Activated CD8-positive, alpha-beta memory T cell treated with anti-CD3 and anti-CD28 coated beads for 4 hours (primary cell): ENCODE measurements at places on chromosomes 7 and 10.

- DNase-seq: no peak
Measured at GRCh38 chr7:121261207-121261884, 67.5 kb upstream of the WNT16 start.

- no peak for DNase-seq
Measured at GRCh38 chr7:147418966-147419365, 1171.6 kb upstream of the C7orf33 start.

GRCh38 chr10:110885932-110886674 lies 14.4 kb downstream of the PDCD4 start:
- DNase-seq: no peak

GRCh38 chr7:271266-272107 lies 18.5 kb upstream of the FOXL3 start:
- no peak for DNase-seq

GRCh38 chr7:101370836-101371235 lies 8.2 kb downstream of the COL26A1 start:
- no peak for DNase-seq

GRCh38 chr10:28294169-28294532 lies 8.7 kb downstream of the MPP7 start:
- no peak for DNase-seq

DNA sequence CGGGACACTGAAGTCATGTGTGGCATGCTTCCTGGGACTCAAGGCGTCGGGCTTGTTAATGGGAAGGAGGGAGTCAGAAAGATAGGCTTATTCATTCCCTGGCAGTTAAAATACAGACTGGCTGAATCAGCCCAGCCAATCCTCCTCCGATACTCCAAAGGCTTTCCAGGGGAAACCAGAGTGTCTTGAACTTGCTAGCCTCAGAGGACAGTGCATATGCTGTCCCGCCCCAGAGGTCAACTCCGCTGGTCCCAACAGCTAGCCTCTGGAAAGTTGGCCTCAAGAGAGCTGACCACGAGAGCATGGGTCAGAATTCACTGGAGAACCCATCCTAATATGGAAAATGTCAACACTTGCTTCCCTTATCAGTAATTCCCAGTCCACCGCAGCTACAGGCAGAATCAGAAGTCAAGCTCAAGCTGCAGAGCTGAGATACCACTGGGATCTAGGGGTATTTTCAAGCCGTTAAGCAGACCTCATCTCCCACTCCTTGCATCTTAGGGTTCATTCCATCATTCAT lies 43.0 kb downstream of the ELMO1 start:
- no peak for DNase-seq

DNA sequence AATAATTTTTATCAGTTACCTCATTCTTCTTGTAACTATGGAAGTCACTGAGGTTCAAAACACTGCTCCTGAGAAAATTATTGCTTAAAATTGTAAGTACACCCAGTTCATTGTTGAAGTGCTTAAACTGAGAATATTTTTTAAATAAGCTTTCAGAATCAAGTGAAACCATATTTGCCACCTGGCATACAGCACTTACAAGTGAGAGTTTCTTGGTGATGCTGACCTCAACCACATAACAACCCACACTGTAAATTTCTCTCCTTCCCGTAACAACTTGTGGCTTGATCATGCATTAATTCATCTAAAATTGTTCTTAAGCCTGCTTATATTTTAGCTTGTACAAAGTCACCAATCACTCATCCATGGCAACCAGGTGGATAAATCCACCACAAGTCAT lies 34.0 kb downstream of the IMMP2L start:
- DNase-seq: no peak

DNA sequence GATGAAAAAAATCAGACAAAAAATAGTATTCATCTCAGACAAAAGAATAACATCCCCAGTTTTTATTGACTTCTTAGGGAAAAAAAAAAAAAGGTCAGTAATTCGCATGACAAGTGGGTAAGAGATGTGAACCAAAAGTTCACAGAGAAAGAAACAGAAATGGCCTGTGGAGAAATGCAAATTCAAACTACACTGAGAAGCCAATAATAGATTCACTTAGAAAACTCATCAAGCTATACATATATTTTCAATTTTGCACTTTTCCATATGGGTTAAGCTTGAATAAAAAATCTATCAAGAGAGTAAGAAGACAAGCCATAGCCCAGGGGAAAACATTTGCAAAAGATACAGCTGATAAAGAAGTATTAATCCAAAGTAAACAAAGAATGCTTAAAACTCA lies 28.0 kb downstream of the HERC4 start:
- DNase-seq: no peak

GRCh38 chr7:100013328-100013676 lies 2.1 kb upstream of the ZKSCAN1 start:
- no peak for DNase-seq

DNA sequence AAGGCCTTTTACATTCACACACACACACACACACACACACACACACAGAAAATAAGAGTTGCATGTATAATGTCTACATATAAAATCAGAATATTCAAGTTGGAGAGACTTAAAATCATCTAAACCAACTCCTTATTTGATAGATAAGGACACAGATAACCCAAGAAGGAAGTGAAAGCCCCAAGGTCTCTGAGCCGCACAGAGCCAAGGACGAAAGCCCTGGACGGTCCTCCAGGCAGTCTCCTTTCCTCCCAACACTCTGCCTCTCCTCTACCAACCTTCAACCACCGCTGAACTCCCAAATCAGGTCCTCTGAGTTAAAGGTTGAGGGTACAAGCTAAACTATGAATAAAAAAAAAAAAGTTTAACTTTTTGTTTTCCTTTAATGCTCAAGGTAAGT lies 28.2 kb downstream of the UBE2H start:
- no peak for DNase-seq

DNA sequence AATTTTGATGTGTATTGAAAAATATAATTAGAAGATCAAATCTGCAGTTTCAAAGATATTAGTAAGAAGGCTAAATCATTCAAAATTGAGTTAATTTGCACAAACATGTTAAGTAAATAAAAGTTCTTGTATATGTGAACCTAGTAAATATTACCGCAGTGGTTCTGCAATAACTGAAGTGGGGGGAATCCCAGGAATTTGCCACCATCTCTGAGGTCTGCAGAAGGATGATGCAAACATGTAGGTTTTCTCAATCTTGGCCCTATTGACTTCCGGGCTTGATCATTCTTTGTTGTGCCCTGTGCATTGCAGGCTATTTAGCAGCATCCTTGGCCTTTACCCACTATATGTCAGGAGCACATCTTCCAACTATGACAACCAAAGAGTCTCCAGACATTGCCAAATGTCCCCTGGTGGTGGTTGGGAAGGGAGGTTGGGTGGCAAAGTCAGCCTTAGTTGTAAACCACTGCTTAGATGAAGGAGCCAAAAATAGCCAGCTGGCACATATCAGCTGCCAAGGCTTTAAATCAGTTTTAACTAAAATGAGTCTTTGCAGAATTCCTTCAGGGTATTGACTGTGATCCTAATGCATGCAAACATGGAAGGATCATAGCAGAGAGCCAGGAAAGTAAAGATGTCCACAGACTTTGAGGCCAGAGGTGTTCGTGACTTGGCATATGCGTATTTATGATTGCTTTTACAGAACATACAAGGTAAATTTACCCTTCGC lies 146.3 kb downstream of the TRIL start:
- no peak for DNase-seq

- no peak for DNase-seq
Measured at GRCh38 chr10:98000346-98000745, 30.1 kb downstream of the CRTAC1 start.

DNA sequence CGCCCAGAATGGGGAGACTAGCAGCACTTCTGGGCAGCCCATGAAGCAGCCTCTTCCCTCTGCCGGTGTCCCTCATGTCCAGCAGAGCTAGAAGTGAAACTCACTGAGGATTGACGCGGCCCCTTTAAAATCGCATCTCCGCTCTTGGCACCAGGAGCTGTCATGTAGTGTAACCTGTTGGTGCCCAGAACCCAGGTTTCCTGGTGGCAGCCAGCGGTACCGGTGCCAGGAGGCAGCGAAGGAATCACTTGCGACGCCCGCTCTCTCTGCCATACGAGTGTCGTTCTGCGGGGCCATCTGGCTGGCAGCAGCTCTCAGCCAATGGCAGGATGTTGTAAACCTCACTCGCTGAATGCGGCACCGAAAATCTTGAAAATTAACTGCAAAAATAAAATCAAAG lies 82.7 kb downstream of the CUX1 start:
- no peak for DNase-seq

GRCh38 chr7:159197066-159197975 lies 52.7 kb upstream of the VIPR2 start:
- DNase-seq: no peak

- no peak for DNase-seq
Measured at GRCh38 chr10:7039859-7040258, 371.0 kb downstream of the SFMBT2 start.
